ENCODE measurements at places on chromosomes 6 and 20.

DNA sequence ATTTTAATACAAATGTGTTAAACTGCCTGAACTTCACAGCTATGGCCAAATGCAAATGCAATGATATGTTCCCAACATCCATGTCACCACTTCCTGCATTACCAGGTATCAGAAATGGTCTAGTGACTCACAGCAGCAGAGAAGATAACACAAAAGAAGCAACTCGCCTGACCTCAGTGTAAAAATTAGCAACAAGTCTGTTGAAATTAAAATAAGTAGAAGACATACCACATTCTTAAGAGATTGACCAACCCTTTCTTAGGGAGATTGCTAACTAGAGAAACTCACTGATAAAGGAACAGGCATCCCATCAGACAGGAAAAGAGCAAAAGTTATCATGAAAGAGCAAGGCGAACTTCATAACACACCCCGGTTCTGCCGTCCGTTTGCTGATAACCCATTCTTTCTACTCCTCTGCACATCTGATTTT lies 45.1 kb downstream of the RNASET2 start:
- DNase-seq: no peak

- no peak for DNase-seq
Measured at GRCh38 chr6:163608204-163608644, 193.7 kb downstream of the QKI start.

DNA sequence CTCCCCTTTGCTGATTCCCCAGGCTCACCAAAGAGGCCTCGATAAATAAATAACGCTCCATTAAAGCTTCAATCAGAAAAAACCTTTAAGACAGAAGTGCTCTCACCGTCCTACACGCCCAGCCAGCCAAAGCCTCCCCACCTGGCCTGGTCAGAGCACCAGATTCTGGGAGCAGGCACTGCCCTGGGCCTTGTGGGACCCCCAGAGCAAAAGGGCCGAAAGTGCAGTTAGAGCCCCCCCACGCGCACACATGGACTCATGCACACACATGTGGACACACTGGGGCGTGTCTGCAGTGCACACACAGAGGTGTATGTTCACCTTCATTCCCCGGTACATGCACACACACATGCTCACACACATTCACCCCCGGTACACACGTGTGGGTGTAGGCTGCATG lies 1.9 kb upstream of the NECAB3 start:
- no peak for DNase-seq

GRCh38 chr6:119649531-119649930 lies 300.0 kb upstream of the MAN1A1 start:
- no peak for DNase-seq

DNA sequence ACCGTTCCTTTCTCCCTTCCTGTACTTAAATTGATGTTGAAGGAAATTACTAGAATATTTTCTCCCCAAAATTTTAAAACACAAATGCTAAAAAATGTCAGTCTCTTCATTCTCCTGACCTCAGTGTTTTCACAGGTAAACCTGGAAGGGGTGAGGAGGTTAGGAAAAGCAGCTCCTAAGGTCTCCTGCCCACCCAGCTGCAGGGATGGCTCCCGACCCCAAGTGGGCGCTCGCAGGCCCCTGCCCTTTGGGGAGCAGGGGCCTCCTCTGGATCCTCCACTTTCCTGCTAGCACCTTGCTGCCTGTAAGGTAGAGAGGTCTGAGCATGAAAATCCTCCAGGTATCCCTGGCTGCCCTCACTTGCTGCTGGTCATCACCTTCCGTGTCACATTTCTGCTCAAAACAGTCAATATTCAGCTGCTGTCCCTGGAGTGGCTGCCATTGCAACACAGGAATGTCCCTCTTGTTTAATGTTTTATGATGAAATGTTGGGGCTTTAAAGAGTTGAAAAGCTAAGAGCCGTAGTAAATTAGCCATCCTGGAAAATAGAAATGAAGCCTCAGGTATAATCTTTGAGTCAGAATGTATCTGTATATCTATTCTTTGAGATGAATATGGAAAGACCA lies 10.9 kb upstream of the HSP90AB1 start:
- no peak for DNase-seq

DNA sequence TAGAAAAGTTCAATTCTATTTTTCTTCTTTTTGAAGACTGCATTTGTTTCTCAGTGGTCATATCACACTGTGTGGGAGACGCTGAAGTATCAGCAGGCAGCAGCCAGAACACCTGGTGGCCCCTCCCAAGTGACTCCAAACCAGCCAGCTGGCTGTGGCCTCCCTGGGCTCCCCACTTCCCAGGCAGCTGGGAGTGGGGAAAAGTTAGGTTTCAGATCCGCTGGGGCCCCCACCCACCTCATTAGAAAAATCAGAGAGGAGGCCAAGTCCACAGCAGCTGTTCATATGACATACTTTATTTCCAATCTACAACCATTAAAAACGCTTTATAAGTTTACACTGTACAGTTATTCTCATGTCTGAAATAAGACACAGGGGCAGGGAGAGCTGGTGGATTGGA lies 3.6 kb upstream of the DSN1 start:
- DNase-seq: no peak

DNA sequence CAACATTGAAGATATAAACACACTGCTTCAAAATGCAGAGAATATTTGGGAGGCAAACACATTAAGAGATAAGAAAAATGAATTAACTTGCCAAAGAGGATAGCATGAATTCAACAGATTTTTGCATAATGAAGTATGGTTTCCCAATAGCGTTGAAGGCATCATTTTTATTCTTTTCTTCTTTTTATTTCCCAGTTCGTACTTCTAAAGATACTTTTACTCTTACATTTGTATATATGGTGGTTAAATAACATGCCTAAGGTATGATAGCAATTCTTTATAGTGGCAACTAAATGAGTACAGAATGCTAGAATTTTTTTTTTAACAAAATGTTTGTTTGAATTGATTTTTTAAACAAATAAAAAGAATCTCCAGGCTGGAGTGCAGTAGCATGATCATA lies 473.4 kb upstream of the MARCKS start:
- no peak for DNase-seq

GRCh38 chr6:88764081-88764480 lies 199.3 kb downstream of the RNGTT start:
- DNase-seq: no peak

DNA sequence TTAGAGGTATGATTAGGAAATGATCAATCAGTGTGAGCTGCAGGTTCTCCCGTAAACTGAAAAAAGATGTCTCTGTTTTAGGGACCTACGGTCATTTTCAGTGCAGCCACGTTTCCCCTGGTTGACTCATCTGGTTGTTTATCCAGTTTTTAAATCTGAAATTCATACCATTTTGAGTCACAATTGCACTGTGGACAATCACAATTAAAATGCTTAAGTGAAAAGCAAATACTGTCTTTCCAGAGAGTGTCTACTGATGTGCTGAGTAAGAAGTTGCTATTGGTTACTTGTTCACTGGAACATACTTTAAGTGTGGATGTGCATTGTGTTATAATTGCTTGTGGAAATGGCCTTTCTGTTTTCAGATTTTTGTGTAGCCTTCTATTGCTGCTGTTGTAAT lies 305.1 kb upstream of the SASH1 start:
- DNase-seq: no peak

DNA sequence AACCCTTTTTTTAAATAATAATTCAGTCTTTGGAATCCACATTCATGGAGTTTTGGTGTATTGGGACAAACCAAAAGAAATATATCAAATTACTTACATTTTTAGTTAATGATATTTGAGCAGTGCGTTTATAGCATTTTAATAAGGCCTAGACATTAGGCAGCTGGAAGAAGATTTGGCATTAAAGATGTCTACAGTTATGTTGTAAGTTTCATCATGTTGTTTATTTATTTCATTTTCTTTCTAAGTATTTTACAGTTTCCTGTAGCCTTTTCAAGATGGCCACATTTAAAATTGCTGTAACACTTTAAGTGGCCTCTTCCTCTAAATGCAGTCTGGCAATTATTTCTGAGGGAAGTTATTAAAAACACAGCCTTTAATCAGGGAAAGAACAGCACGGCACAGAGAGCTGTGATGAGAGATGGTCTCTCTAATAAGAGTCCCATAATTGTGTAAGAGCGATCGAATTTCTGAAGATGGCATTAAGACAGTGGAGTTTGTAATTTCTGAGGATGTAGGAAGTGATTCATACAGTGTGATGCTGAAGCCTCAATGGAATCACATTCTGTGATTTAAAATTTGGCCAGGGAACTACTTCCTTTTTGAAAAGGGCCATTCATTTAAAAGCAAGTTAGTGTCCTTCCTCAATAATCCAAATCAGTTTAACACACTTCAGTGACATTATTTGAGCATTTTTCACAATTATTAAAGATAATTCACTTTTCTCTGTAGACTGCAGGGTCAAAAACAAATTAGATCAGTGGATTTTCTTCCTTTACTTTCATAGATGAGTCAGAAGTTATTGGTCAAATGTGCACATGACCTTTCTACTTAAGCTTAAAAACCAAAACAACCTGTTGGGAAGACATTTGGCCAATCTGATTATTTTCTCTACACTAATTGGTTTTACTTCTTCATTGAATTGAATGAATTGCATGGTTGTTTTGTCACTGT lies 52.4 kb upstream of the EDN3 start:
- DNase-seq: no peak

GRCh38 chr20:59567585-59568508 lies 36.5 kb upstream of the PHACTR3 start:
- DNase-seq: no peak

GRCh38 chr20:44465001-44465560 lies 10.6 kb upstream of the TTPAL start:
- no peak for DNase-seq

DNA sequence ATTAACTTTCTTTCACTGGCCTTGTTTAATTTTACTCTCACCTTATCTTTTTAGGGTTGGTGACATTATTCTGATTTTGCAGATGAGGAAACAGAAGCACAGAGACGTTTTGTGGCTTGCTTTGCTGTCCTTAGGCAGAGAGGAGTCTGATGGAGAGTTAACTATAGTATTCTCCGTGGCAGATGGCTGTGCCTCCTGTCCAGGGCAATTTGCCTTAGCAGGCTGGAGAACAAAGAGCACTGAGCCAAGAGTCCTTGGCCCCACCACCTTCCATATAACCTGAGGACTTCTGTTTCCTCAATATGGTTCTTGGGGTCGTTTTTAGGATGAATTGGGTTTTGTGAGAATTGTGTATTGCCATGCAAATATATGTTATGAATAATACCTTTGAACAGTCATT lies 71.4 kb upstream of the BACH2 start:
- no peak for DNase-seq

GRCh38 chr6:144331491-144331969 lies 46.4 kb downstream of the UTRN start:
- DNase-seq: no peak

DNA sequence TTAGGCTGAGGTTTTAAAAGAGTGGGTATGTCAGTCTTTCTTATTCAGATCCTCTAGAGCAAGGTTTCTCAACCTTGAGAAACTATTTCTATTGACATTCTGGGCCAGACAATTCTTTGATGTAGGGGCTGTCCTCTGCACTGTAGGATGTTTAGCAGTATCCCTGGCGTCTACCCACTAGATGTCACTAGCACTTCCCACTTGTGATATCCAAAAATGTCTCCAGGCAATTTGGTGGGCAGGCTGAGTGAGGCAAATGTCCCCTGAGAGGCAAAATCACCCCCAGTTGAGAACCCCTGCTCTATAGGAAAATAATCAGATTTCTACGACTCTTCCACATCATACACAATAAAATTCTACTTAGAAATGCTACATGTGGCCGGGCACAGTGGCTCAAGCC lies 7.7 kb upstream of the ZKSCAN8 start:
- no peak for DNase-seq

DNA sequence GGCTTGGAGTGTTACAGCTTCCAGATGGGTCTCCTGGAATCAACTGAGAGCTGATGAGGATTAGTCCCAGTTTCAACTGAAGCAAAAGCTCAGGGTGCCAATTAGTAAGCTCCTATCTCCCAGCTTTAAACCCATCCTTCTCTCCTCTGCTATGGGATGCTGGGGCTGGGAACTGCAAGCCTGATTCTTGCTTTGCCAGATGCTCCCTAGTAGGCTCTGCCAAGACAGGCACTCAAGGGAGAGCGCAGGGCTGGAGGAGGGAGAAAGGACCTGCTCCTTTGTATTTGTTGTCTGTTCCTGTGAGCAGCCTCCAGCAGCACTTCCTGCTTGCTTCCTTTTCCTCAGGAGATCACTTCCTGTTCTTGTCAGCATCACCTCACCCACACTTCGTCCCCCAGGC lies 309.7 kb downstream of the KIF16B start:
- no peak for DNase-seq
